SW 1271 (cell line): ENCODE measurements at places on chromosomes 5 and 9.

DNA sequence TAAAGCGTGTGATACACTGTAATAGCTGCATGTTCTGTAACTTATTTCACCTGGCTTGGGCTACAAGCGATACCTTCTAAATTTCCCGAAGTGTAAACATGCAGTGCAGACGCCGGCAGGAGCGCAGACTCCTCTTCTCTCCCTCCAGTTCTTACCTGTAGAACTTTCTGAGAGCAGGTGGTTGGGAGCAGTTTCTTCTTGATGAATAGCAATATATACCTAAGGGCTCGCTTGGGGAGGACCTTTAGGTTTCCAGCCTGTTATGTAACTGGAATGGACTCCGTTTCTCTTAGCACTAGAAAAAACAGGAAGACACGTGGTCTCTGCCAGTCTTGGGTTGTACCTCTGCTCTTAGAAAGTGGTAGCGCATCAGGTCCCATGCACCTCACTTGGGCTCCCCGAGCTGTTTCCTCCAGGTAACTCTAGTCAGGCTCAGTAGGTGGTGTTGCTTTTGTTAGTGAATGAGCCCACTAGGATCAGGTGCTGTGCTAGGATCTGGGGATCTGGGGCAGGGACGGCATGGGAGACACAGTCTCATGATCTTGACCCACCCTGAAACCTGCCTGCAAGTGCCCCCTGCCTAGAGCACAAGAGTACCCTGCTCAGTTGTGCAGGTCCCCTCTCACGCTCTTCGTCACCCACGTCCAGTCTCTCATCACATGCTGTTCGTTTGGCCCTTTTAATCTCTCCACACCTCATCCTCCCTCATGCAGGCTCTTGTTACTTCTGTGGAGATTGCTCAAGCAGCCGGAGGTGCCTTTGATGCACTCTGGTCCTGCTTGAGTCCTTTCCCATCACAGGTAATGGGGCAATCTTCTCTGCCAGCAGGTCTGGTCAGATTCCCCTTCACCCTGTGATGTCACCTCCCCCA is 2.8 kb downstream of the TENT4A start:
- DNase-seq: no peak

- DNase-seq: no peak
These were observed 4.5 kb downstream of the FCN2 start for GRCh38 chr9:134885001-134885678.

DNA sequence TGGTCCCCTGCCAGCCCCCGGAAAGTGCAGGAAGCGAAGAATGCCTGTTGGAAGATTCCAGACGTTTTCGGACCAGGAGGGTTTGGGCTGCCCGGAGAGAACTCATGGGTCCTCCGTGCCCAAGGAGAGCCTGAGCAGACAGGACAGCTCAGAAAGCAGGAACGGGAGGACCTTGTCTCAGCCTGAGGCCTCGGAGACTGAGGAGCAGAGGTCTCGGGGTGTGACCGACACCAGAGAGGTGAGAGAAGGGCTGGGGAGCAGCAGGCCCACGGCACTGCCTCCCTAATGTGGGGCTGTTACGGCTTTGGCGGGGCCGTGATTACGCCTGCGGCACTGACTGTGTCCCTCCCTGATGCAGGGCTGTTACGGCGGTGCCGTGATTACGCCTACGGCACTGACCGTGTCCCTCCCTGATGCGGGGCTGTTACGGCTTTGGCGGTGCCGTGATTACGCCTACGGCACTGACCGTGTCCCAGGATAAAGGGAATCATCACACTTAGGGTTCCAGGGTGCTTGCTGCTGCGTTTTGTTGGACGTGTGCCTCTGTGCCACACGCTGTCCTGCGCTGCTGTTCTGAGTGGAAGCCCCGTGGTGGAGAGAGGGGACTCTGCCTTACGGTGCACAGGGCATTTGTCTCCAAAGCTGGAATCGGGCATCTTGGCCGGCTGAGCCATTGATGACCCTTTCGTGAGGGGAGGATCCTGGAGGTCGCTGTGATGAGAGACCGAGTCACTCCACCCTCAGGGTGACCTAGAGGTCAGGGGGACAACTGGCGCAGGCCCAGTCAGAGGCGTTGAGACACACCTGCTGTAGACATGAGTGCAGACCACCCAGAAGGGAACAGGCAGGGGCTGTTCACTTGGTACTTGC is 25.7 kb downstream of the CEP72 start:
- DNase-seq: no peak

- no peak for DNase-seq
These were observed 19.6 kb upstream of the ISOC1 start for GRCh38 chr5:129074903-129075302.

DNA sequence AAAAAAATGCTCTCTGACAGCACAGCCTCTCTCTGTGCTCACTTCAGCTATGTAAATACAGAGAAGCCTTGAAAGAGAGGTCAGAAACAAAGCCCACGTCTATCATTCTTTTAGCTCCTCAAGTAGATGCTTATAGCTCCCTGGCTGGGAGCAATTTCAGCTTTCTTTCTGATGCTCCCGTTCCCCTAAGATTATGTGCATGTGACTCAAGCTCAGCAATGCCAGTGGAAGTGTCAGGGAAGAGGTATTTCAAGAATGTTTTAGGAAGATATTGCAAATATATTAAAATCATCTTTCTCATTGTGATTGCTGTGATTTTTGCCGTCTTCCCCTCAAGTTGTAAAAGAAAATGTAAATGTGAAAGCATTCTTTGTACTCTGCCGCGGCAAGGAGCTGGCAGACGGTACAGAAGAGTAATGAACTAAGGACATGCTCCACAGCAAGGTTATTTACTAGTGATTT is 1353.7 kb upstream of the ACO1 start:
- DNase-seq: no peak

GRCh38 chr5:83540105-83540504 is 68.6 kb downstream of the VCAN start:
- DNase-seq: no peak

- DNase-seq: no peak
These were observed 155.5 kb upstream of the SLC12A2 start for GRCh38 chr5:127928053-127928452.

DNA sequence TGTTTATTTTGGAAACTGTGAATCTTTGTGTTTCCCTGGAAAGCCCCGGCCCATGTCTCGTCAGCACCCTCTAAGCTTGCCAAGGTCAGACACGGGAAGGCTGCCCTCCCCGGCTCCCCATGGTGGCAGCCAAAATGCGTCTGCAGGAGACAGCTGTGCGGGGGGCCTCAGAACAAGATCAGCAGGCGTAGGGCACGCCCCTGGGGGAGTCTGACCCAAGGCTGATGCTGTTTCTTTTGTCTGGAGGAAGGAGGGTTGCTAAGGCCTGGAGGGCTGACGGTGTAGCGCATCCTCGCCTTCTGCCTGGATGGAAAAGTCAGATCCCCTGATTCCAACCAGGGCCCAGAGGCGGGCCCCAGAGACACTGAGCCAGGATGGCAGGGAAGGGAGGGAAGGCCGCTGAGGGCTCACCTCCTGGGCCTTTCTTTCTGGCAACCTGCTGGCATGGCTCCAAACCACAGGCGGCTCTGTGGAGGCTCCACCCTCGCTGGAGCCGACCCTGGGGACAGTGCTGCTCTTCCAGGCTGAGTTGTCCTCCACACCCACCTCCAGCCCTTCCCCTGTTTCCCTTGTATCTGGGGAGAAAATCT is 57.2 kb downstream of the OLFM1 start:
- no peak for DNase-seq

- DNase-seq: no peak
These were observed 129.9 kb upstream of the PITX1 start for GRCh38 chr5:135163964-135164363.

GRCh38 chr9:33404788-33405362 is 2.5 kb upstream of the AQP7 start:
- no peak for DNase-seq

- no peak for DNase-seq
These were observed 72.0 kb downstream of the CCNH start for GRCh38 chr5:87340716-87341115.

GRCh38 chr9:133995012-133995896 is 3.1 kb upstream of the VAV2 start:
- DNase-seq: peak; percentile 29

DNA sequence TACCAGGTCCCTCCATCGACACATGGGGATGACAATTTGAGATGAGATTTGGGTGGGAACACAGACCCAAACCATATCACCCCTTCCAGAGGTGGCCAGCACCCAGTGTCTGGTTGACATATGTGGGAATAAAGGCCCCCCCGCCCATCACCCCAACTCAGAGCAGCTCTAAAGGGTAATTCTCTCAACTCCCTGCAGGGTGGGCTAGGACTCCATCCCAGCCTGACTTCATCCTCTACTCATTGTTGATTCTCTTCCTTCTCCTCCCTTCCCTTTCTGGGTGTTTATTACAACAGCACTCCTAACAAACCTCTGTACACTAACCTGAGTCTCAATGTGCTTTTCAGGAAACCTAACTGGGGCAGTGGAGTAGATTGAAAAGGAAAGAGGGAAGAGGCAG is 339.9 kb downstream of the ACTL7B start:
- no peak for DNase-seq

- no peak for DNase-seq
These were observed 167.1 kb upstream of the ADRA1B start for GRCh38 chr5:159749146-159749545.

GRCh38 chr9:969310-970150 is 6.9 kb upstream of the DMRT3 start:
- no peak for DNase-seq

DNA sequence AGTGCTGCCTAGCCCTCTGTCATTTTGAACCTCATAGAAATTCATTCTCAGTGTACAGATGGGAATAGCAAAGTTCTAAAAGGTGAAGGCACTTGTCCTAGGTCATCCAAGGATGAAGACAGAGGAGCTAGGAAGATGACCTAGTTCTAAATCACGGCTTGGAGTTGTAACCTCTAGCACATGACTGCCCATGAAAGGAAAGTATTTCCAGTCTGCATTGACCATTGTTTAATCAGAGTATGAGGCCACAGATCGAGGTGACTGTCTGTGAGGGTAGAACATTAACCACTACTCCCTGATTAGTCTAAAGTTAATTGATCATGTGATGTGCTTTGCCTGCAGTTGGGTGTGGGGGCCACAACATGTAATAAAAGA is 674 bp upstream of the TNFSF15 start:
- no peak for DNase-seq

- peak; percentile 20 for DNase-seq
These were observed 124.6 kb upstream of the MTAP start for GRCh38 chr9:21677834-21678233.

GRCh38 chr9:72509635-72510034 is 11.8 kb upstream of the TMC1 start:
- no peak for DNase-seq

DNA sequence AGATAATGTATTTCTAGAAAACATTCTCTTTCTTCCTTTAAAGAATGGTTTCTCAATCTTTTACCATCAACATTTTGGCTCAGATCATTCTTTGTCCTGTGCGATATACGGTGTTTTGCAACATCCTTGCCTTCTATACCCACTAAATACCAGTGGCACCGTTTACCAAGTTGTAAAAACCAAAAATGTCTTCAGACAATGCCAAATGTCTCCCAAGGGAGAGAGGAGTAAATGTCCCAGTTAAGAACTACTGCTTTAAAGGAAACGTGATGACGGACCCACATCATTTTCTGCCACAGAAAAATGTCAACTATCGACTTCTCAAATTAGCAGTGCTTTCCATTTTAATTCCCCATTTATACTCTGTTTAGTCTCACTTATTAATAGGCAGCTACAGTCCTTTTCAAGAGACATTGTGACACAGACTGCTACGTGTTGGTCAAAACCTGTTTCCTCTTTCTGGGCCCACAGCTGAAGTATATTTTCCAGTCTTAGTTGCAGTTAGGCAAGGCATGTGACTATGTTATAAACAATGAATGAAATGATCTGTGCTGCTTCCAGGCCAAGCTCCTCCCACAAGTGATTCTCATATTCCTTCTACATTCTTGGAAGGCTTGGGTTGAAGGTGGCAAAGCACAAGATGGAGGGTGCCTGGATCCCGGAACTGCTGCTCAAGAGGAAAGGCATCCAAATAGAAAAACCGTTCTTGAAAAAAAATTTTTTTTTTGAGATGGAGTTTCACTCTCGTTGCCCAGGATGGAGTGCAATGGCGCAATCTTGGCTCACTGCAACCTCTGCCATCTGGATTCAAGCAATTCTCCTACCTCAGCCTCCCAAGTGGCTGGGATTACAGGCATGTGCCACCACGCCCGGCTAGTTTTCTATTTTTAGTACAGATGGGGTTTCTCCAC is 8.8 kb downstream of the PRXL2C start:
- no peak for DNase-seq

DNA sequence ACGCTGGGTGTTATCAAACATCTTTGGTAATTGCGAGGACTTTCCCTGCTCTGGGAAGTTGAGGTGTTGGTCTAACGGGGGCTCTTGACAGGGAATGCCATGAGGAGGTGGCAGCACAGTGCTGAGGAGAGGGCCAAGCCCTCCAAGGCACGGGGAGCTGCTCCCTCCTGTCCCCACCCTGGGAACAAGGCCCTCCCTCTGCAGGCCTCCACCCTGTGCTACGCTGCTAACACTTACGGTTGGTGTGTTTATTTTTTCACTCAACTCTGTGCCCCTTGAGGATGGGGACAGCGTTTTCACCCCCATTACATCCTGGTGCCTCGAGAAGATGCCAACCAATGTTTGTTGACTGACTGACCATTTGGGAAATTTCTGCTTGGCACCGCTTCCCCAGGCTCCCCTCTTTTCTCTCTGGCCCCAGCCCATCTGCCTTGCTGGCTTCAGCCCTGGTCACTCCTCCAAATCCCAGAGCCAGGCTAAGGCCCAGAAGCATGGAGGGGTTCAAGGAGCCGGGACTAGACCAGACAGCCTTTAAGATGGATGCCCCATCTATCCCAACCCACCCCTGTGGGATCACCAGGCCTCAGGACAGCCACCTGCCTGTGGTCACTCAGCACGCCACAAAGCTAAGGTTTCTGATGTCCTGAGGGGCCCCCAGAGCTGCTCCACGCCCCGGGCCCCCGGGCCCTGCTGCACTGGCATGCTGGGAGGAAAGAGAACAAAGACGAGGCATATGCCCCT is 125.7 kb downstream of the BARX1 start:
- DNase-seq: no peak

DNA sequence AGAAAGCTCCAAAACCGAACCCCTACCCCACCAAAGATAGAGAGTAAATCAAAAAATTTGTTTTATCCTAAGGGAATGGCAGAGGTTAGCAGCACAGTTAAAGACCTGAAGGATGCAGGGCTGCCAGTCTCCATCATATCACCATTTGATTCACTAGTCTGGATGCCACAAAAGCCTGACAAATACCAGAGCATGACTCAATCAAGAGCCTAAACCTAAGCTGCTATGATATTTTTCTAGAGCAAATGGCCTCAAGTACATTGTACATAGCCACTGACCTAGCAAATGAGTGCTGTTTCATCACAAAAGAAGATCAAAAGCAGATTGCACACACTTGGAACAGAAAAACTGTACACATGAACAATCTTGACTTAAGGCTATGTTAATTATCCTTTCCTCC is 48.0 kb downstream of the DPYSL3 start:
- no peak for DNase-seq

- DNase-seq: no peak
These were observed 14.7 kb downstream of the LRRC70 start for GRCh38 chr5:62593331-62593730.

- DNase-seq: no peak
These were observed 482.6 kb downstream of the ZNF608 start for GRCh38 chr5:124263680-124264491.

GRCh38 chr9:3830291-3830690 is 304.5 kb upstream of the RFX3 start:
- no peak for DNase-seq

GRCh38 chr5:88507261-88507660 is 238.6 kb upstream of the TMEM161B start:
- no peak for DNase-seq
